ENCODE measurements at places on chromosomes 7 and 10.

GRCh38 chr7:157874870-157875229, 538.0 kb downstream of the DNAJB6 start:
- no peak for DNase-seq

DNA sequence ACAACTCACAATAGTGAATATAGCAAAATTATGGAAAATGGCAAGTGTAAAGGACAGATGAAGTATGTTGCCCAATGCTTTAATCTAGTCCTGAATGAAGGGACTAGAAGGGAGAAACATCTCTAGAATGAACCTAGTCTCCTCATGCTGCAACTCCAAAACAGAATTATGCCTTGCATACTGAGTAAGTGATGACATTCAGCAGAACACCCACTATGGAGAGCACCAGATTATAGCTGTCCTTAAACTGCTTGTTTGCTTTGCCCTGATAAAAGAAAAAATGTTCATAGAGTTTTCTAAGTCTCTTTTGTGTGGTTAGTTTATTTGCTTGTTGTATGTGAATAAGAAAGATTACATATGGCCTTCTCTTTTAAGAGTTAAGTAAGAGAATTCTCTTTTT, 7.8 kb upstream of the HGF start:
- DNase-seq, result no peak

DNA sequence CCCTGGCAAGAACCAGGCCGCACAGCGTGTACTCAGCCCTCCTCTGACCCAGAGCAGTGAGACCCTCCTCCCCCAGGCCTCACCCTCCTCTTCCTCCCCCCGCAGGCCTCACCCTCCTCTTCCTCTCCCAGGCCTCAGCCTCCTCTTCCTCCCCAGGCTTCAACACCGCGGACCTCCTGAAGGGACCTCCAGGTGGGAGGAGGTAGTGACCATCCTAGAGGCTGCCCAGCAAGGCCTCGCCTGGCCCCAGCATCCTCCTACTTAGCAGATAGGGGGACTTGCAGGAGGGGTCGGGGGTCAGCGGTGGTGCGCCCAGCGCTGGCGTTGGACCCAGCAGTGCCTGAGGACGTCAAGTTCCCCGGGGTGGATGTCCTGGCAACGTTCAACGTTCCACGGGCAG, 270.8 kb downstream of the ELFN1 start:
- no peak for DNase-seq

GRCh38 chr7:38034062-38034908, 113.8 kb downstream of the EPDR1 start:
- DNase-seq, result no peak

- DNase-seq, result no peak
Measured at GRCh38 chr10:129662426-129662825, 195.4 kb downstream of the MGMT start.

GRCh38 chr7:41788556-41788955, 85.7 kb upstream of the INHBA start:
- DNase-seq, result no peak

DNA sequence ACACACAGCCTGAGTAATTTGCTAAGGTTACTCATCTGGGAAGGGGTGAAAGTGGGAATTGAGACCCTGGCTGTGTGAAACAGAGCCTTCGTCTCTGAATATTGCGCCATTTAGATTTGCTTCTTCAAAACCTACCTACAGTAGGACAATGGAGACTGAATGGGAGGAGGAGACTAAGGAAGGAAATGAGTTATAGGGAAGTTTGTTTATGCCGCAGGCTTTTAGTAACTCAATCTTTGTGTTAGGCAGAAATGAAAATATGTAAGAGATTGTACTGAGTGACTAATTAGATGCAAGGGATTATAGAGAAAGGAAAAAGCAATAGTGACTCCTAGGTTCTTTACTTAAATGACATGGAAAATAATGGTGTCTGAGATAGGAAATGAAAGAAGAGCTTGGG, 80.2 kb downstream of the KCND2 start:
- DNase-seq, result no peak

DNA sequence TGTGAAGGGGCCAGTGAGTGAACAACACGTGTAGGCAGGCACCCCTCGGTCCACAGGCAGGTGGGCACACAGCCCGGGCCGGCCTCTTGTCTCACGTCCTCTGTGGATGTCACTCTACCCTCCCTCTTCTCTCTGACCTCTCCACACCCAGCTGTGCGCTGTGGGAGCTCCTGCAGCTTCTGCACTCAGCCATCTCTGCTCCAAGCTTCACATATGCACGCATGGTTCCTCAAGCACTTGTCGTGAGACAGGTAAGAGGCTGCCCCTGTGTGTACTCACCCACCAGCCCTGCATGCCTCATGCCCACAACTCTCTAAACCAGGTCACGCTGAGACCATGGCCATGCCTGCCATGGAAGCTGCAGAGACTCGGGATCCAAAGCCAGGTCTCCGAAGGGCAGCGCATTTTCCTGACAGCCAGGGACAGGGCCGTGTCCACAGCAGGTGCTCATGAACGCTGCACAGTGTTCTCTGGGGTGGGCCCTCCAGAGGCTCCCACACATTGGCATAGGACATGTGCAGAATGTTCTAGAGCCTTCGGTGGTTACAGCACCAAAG, 477.5 kb downstream of the PTPRN2 start:
- DNase-seq, result no peak

DNA sequence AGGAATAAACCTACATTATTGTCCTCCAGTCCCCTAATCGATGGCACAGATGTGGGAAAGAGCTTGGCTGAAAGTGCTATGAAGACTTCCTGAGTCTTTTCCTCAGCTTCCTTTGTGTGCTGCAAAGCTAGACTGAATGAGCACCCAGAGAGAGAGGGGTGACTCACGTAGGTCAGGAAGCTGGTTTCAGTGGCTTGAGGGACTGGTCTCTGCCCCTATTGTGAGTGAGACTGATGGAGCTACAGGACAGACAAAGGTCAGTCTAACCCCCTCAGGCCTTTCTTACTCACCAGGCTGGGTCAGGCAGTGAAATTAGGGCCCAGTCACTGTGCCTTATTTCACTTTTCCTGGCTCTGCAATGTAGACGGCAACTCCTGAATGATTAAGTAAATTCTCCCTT, 171.1 kb upstream of the GRB10 start:
- DNase-seq, result no peak

DNA sequence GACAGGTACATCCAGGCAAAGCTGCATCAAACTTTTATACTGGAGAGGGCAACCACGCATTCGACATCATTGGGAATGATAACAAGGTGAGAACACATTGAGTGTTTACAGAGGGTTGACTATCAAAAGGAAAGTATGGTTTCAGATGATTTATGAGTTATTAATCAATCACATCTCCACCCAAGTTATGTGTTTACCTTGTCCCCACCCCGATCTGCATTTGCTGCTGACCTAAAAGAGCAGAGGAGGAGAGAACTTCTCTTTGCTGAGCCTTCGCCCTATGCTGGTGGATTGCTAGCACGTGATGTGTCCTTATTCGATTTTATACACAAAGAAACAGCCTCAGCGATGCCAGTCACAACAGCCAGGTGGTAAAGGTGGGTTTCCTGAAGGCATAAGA, at the start of gene MSMB:
Gene MSMB, minus strand, starts transcription at position 9 of the 400 bp plus-strand sequence. CDS start 32 bp downstream, outside the sequence.
- no peak for DNase-seq

GRCh38 chr7:90760892-90761291, 164.8 kb downstream of the CDK14 start:
- DNase-seq, result no peak

- DNase-seq, result no peak
Measured at GRCh38 chr10:13989616-13990015, 341.1 kb downstream of the FRMD4A start.

DNA sequence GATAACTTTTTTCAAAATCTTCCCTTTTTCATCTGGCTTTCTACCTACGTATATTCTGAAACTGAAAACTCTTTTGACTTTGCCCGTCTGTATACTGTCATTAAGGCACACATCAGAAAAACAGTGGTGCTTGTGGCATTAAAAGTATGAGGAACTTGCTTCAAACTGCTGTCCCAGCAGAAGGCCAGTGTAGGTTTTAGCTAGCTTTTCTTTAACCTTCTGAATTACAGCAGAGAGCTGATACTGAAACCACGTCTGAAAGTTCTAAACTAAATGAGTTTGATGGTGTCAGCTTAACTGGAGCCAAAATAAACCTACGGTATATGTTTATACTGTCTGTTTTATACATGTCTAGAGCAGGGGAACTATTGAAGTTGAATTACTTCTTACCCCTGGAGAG, 283.4 kb downstream of the TFEC start:
- DNase-seq, result no peak

DNA sequence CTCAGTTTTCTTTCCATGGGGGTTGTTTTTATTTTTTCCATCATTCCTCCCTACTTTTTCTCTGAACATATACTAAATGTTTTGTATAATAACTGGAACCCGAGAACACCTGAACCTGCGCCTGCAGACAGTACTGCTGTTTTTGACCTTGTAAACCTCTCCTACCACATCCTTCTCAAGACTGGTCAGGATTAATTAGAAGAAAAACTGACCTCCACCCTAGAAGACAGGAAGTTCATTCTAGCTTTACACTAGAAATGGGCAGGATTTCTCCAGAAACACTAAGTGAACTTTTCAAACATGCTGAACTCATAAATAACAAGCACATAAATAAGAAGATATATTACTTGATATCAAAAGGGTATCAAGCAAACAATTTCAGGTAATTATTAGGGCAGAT, 751 bp upstream of the HYCC1 start:
- DNase-seq, result no peak

DNA sequence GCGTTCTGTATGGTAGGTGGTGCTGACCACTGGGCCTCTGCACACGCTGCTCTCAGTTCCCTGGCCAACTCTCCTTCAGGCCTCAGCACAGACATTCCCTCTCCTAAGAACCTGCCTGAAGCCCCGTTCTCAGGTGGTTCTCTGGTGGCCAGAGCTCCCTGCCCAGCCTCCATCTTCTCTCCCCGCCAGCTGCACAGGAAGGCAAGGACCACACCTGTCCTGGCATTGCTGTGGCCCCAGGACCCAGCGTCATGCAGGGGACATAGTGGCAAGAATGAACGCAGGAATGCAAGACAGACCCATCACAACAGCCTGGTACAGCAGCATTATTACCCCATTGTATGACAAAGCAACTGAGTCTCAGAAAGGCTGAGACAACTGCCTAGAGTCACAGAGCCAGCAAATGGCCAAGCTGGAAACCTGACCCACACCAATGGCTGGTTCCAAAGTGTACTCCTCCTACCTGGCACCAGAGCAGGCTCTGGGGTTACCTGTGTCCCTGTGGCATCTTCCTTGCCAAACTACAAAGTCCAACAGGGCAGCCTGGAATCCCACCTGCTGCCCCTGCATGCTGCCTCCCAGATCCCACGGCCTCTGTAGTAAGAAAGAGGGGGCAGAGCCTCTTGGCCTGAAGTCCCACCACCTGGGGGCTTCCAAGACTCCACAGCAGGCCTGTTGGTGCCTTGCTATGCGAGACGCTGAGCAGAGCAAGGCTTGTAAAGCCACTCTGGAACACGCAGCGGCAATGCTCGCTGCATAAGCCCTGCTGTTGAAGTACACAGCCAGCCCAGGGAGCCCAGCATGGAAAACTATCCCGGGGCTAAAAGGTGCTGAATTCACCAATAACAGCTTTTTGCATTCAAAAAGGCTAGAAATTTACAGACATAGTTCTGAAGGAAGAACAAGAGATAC, 73.3 kb downstream of the CHST15 start:
- DNase-seq, result no peak

DNA sequence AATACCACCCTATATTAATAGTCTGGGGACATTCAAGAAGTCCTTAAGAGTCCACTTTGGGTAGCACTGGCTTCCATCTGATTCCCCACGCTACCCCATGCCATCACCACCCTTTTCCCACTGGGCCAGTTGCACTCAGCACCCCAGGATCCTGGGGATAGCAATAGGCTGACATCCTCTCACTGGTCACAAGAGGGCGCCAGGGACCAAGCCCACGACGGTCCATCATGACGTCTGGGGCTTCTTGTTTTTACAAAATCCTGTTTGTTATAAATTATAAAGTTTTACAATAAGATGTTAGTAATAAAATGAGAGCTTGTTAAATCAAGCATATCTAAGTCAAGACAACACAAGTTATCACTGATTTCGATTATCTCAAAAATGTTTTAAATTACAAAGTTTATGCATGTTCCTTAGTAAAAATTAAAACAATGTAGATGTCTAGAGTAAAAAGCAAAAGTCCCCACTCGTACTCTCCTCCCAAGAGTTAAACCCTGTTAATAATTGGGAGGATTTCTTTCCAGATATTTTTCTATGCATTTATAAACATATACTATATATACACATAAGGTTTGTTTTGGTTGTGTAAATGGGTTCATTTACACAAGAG, 15.4 kb downstream of the GPNMB start:
- peak; percentile 41 for DNase-seq

DNA sequence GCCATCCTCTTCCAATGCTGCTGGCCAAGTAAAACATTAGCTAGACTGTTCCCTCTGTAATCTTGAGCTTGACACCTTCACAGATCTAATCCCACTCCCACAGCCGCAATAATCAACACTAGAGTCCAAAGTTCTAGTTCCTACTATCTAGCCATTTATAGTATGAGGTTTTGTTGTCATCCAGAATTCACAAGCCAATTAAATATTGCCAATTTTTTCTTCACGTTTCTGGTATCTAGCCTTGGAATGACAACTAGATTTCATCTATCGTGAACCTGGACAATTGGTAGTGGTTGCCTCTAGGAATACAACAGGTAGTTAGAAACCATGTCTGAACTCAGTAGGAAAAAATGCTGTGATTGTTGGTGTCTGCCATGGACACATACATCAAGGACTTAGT, 10.4 kb downstream of the WASL start:
- DNase-seq, result no peak

GRCh38 chr7:1532456-1533254, 2.2 kb downstream of the MAFK start:
- DNase-seq, result no peak

GRCh38 chr7:134737566-134738345, 41.7 kb upstream of the CALD1 start:
- no peak for DNase-seq

- DNase-seq, result no peak
Measured at GRCh38 chr7:74012842-74013249, 15.1 kb upstream of the ELN start.

- DNase-seq, result no peak
Measured at GRCh38 chr7:132381742-132382472, 194.4 kb downstream of the PLXNA4 start.

GRCh38 chr10:23362069-23362830, 17.7 kb upstream of the C10orf67 start:
- no peak for DNase-seq

DNA sequence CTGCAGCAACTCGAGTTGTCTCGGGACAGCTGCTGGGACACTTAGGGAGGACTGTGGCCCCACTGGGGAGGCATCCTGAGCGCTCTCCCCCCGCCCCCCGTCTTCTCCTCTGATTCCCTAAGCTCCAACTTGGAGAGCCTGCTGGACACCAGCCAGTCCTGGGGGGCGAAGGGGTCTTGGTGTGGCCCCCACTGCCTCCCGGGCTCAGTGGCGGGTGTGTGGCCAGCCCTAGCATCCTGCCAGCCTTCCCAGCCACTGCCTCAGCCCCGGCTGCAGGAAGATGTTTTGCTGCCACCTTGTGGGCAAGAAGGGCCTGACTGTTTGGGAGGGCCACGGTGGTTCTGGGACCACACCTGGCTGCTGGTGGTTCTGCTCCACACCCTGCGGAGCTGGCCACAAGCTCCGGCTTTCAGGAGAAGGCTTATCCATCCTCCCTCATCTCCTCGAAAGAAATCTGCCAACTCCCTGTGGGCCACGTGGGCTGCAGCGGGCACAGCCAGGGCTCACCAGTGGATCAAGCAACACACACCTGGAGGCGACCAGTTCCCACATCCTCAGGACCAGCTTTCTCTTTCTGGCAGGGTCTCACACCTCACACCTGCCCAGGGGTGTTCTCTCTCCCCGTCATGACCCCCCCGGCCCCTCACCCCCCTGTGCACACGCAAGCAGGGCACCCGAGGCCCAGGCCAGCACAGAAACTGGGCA, 24.8 kb downstream of the AGAP3 start:
- DNase-seq, result peak; percentile 71
